GM12892 (cell line): ENCODE measurements at places on chromosomes 4 and X.

DNA sequence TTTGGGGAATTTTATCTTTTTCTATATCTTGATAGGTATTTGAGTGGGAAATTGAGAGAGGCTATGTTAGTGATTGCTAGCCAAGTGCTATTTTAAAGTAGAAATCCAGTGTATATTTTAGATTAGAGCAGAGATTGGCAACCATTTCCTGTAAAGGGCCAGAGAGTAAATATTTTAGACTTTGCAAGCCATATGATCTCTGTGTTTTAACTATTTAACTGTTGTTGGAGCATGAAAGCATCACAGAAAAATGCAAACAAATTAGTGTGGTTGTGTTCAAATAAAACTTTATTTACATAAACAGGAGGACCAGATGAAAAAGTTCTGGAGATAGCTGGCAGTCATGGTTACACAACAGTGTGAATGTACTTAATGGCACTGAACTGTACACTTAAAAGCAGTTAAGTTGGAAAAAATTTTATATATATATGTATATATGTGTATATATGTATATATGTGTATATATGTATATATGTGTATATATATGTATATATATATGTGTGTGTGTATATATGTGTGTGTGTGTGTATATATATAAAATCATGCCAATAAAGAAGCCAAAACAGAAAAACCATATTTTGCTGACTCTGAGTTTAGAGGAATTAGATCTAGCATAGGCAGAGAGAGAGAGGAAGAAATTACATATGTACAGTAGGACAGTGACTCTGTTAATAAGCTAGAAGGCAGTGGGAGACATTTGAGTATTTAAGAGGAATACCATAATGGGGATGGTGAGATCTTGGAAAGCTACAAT is 83.4 kb downstream of the TMEM164 start:
- no peak for DNase-seq

DNA sequence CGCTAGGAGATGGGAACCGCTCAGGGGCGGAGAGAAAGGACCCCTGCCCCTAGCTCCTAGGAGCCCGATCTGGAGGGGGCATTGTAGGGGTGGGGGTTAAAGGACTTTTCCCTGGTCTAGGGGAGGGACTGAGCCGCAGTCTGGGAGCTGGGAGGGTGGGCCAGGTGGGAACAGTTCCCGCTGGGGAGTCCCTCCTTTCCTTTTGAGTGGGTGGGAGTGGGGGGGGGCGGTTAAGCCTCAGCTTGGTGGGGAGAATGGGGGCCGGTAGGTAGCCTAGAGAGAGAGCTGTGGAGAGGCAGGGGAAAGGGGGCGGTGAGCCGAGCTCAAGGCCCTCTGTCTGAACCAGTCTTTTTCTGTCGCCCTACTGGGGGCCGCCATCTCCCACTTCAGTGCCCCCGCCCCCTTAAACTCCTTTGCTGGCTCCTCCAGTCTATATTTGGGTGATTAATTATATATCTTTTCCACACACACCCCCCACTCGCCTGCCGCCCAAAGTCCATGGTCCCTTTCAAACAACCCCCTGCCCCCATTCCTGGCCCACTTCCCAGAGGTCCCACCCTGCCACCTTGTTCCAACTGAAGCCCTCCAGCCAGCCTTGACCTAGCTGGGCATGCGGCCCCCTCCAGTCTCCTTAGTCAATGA is 822 bp downstream of the ZNF275 start:
- DNase-seq = no peak

DNA sequence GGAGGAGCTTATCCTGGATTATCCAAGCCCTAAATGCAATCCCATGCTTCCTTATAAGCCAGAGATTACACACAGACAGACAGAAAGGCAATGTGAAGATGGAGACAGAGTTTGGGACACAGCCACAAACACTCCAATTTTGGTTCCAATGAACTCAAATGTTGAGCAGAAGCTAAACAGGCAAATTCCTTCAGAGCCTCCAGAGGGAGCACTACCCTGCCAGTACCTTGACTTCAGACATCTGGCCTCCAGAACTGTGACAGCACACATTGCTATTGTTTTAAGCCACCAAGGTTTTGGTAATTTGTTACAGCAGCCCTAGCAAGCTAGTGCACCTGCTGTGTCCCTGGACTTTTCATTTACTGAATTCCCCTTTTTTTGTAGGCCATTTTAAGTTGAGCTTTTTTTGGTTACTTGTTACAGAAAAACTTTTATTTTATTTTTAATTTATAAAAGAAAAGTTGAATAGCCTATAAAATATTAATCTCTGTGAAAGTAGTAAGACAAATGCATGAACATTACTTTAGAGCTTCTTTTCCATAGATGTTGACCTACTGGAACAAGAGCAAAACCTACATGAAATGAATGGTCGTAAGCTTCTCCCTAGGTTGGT is 33.4 kb upstream of the SRD5A3 start:
- no peak for DNase-seq

DNA sequence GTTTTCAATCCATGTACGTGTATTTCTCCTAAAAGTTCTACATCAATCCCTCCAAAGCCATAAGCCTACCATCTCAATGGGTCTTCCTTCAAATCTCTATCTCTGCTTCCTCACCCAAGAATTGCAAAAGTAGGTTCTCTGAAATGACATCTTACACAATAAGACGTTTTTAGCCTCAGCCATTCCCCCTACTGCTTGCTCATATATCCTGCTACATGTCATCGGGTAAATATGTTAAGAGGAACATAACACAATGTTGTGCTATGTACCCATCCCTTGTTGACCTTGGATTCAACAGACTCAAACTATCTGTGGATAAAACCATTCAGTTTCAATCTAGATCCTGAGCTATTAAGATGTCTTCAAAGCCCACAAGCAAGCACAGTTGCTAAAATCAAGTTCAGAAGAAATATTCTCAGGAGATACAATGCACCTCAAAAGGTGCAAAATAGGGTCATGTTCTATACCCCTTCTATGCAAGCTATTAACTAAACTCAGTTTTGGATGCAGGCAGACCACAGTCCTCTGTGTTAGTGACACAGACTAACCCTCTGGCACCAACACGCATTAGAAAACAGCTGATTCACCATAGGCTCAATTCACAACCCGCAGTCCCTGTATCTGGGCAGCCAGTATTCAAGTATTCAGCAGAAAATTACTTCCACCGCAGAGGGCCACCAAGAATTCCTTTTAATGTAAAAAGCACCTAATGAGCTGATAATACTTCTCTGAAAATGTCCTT is 56.8 kb downstream of the CD99L2 start:
- DNase-seq = no peak

- no peak for DNase-seq
Measured at GRCh38 chr4:20391198-20391597, 139.5 kb downstream of the SLIT2 start.

- no peak for DNase-seq
Measured at GRCh38 chrX:9515973-9516538, 51.2 kb downstream of the TBL1X start.

DNA sequence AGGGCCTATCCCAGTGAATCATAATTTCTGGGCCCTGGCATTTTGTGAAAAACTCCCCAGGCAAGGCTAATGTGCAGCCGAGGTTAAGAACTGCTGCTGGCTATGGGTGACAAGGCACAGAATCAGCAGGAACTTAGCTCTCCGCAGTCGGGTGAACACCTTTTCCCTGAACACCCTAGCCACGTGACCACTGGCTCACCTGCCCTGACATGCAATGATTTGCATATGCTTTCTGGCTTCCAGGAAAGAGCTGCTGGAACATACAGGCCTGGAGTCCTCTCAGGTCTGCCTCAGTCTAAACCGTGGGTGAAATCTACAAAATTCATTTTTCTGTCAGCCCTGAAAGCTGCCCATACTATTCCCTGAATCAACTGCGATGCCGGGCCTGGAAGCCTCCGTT is 56.6 kb downstream of the ZNF827 start:
- no peak for DNase-seq

GRCh38 chr4:113610537-113610936 is 151.0 kb downstream of the CAMK2D start:
- DNase-seq = no peak

- peak; percentile 42 for DNase-seq
Measured at GRCh38 chr4:185811509-185812364, at the start of gene SORBS2. SORBS2 (minus strand) TSS chr4:185812194; CDS start chr4:185690571, 121,623 bp downstream.

DNA sequence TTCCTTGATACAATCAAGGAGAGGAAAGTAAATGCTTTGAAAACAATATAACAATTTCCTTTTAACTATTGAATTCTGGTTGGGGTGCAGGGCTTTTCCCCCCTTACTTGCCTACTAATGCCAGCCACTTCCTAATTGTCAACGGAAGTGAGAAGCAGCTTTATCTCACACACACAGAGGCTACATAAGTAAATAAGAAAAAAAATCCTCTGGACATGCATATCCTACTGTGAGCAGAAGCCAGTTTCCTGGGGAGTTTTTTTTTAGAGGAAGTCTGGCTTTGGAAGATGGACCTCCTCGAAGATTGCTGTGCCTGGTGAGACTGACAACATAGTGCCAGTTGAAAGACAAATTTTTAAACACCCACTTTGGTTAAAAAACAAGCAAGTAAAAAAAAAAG is 180.6 kb downstream of the OPHN1 start:
- DNase-seq = no peak

GRCh38 chr4:64796581-64796980 is 387.3 kb upstream of the TECRL start:
- no peak for DNase-seq

GRCh38 chr4:29320947-29321620 is 1399.1 kb upstream of the PCDH7 start:
- no peak for DNase-seq

DNA sequence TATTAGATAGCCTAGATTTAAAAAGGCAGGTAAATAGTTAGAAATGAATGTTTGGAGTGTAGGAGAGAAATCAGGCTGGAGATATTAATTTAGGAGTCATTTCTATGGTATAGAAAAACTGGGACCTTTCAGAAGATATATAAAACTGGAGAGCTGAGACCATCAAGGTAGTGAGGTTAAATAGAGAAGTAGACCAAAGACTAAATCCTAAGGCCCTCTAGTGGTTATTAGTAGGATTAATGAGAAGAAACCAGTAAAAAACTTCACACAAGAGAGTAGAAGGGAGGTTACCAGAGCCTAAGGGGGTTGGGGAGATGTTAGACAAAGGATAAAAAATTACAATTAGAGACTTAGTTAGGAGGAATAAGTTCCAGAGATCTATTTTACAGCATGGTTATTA is 351.0 kb upstream of the SPANXN1 start:
- DNase-seq = no peak

DNA sequence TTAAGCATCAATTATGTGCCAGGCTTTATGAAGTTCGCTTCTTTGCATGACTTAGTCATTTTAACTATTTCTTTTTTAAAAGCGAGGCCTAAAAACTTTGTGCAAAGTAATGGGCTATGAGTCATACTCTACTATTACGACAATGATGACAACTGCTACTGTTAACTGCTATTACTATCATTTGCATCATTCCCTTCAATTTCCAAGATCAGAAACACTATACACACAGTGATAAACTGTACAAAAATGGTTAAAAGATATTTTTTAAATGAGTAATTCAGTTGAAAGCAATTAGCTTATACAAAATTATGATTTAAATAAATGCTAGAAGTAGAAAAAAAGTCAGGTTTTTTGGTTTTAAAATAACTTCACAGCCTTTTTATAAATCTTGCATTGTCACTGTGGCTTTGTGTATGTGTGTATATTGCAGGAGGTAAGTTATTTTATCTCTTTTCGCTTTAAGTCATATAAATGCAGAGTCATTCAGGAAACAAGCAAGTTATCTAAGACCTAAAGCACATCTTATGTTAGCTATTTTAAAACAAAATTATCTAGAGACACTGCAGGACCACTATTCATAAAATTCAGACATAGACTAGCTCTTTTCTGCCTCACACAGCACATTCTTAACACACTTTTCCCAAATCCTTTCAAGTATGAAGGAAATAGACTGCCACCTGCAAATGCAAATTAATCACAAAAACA is 18.5 kb upstream of the CXCL3 start:
- DNase-seq = no peak

- no peak for DNase-seq
Measured at GRCh38 chrX:14412686-14413085, 116.7 kb upstream of the GLRA2 start.

GRCh38 chr4:156581282-156582063 is 390.1 kb downstream of the PDGFC start:
- DNase-seq = no peak

GRCh38 chr4:186810613-186811150 is 87.0 kb upstream of the FAT1 start:
- no peak for DNase-seq

- peak; percentile 76 for DNase-seq
Measured at GRCh38 chr4:112231779-112232713, at the start of gene AP1AR. AP1AR (plus strand) TSS chr4:112231787; CDS start chr4:112232092, 305 bp downstream.

DNA sequence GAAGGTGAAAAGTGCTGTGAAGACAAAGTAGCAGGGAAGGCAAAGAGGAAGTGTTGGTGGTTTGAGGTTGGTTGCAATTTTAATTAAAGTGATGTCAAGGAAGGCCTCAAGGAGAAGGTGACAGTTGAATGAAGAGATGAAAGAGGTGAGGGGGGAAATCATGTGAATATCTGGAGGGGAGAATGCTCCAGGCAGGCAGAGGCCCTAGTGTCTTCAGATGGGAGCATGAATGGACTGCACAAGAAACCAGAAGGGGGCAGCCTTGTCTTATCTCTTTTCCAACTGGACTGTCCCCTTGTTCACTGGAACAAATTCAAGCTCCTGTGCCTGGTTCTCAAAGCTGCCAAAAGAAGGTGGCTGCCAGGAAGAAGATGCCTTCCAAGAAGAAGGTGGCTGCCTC is 68.4 kb downstream of the MAOB start:
- no peak for DNase-seq

GRCh38 chr4:68183417-68183816 is 53.7 kb upstream of the TMPRSS11F start:
- DNase-seq = no peak

DNA sequence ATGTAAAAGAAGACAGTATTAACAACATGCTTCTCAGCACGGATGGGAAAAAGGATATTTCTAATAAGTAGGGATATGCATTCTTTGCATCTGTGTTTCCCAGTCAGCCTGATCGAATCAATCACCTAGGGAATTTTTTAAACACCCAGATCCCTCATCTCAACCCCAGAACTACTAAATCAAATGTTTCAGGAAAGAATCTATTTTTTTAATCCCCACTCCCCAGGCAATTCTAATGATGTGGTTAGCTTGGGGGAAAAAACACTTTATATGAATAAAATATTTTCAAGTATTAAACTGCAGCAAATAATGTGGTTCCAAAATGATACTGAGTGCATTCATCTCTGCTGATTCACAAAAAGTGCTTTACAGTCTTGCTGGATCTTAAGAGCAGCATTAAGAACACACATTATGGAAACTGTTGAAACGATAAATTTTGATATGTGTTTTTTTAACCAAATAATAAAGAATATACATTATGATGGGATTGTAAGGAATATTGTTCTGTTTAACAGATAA is 68.7 kb upstream of the GUCY1A1 start:
- DNase-seq = no peak

- no peak for DNase-seq
Measured at GRCh38 chr4:37728064-37728463, 41.9 kb upstream of the RELL1 start.

DNA sequence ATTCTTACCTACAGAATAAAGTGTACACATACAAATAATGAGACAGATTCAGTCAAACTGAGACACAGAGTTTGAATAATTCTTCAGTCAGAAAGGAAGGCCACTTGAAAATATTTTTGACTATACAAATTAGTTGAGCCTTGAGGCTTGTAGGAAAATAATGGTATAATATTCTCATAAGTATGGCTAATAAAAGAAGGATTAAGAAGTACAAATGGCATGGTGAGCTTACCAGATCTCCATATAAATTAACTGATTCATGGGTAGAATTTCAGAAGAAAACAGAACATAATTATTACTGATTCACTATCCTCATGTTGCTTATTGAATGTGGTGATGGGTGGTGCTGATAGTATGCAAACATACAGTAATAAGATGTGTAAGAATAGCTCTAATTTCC is 401.1 kb downstream of the PCDH18 start:
- no peak for DNase-seq

- no peak for DNase-seq
Measured at GRCh38 chr4:152479428-152480026, 56.4 kb downstream of the FBXW7 start.
